ENCODE measurements at places on chromosomes 5 and 9.
A peak's percentile ranks its signal among the peaks of the same experiment; 100 is the strongest.

GRCh38 chr5:159426694-159427093 lies 96.4 kb upstream of the IL12B start:
- no peak for DNase-seq

GRCh38 chr5:66848749-66849641 lies 252.8 kb downstream of the MAST4 start:
- DNase-seq = peak; percentile 71

DNA sequence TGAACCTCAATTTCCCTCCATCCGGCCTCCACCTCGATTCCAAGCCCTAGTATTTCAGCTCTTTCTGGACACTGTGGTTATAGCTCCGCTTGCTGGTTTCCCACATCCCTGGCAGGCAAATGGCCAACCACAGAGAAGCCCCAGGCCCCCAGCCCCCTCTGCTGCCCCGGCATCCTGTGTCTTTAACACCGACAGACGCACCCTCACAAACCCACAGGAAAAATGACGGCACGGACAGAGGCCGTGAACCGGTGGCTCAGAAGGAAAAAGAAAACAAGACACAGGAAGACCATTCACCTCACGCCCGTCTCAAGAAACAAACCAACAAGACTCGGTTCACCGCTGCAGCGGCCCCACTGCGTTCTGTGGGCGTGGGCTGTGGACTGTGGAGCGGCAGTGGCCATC lies 1.5 kb upstream of the CLIC3 start:
- no peak for DNase-seq

GRCh38 chr5:35026280-35026840 lies 21.4 kb downstream of the AGXT2 start:
- no peak for DNase-seq

DNA sequence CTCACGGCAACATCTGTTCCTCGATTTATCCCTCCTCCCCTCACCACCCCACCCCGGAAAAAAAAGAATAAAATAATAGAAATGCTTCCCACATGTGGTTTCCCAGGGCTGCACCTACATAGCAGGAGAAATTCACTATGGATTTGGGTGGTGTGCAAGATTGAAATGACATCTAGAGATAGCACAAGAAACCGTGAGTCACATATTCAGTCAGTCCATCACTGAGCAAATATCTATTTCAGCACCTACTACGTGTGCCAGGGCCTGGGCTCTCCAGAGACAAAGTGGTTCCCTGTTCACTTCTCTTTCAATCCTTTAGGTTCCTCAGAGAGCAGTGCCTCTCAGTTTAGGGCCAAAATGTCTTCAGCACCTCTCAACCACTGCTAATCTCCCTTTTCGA lies 45.0 kb upstream of the TTC1 start:
- no peak for DNase-seq

DNA sequence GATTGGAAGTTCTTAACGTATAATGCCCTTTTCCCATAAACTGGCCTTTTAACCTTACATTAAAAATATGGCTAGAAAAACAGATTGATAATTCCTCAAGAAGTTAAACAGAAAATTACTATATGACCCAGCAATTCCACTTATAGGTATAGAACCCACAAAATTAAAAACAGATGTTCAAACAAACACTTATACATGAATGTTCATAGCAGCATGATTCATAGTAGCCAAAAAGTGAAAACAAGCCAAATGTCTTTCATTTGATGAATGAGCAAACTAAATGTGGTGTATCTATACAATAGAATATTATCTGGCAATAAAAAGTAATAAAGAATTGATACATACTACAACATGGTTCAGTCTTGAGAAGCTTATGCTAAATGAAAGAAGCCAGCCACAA lies 35.5 kb downstream of the POU5F2 start:
- peak; percentile 43 for DNase-seq

- DNase-seq = no peak
Observed at GRCh38 chr5:180050121-180050940, 21.2 kb downstream of the RNF130 start.

GRCh38 chr5:97478483-97478882 lies 295.4 kb upstream of the RIOK2 start:
- peak; percentile 1 for DNase-seq

GRCh38 chr9:93387791-93388190 lies 63.7 kb upstream of the FAM120A start:
- no peak for DNase-seq

DNA sequence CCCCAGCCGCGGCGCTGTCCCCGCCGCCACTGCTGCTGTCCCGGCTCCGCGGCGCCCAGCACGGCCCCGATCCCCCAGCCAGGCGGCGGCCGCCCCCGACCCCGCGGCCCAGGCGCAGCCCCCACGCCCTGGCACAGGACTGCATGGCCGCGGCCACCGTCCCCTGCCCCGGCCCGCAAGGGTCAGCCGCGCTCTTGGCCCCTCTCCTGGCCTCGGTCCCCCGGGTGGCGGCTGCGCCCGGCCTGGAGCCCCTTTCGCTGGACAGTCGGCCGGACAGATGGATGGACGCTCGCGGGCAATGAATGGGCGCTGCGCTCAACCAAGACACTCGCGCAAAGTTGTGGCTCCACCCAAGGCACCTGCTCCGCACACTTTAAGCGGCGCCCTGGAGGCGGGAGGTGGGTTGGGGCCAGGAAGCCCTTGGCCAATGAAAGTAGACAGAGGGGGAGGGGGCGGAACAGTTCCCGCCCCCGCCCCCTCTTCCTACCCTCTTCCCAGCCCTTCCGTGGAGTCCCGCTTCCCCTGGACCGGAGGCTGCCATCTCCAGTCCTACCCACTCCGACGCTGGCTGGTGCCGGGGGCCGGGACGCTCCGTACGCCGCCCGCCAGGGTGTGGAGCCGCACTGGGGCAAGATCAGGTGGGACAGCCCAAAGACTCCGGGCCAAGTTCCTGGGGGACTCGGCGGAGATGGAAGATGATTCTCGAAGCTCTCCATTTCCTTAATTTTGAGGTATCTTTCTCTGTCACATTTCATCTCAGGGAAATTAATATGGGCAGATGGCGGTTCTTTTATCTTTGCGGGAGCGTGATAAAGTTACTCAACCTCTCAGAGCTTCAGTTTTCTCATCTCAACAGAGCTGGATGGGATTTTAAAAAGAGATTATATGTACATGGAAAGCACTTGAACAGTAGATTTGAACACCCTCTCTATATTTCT lies at the start of gene GLDC:
Gene GLDC (minus strand): TSS at position 375 of the 938 bp plus-strand sequence. CDS start 230 bp downstream, at position 145.
- no peak for DNase-seq

DNA sequence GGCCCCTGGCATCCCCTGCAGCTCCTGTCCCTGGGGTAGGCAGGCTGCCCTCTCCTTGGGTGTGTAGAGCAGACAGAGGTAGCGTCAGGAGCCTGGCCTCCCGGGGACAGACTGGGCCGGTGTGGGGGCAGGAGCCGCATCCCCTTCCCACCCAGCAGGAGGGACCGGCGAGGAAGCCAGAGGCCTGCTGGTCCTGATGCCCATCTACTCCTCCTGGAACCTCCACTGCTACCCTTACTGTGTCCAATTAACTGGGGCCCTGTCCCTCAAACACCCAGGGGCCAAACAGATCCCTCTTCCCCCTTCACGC lies 15.6 kb downstream of the RALGDS start:
- DNase-seq = no peak

DNA sequence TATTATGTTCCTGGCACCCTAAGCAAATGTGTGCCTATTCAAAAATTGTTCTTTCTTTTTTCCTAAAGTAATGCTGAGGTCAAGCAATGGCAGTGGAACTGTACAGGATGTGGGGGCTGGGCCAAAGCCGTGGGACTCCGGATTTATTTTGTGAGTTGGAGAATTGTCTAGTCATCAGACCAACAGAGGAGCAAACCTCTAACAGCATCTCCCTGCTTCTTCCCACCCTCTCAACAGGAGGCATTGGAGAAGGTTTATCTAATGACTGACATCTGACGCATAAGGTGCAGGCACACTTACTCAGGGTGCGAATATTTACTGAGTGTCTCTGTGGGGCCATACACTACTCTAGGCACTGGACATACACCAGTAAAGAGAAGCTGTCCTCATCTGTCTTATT lies 38.6 kb downstream of the MARCHF11 start:
- DNase-seq = no peak

DNA sequence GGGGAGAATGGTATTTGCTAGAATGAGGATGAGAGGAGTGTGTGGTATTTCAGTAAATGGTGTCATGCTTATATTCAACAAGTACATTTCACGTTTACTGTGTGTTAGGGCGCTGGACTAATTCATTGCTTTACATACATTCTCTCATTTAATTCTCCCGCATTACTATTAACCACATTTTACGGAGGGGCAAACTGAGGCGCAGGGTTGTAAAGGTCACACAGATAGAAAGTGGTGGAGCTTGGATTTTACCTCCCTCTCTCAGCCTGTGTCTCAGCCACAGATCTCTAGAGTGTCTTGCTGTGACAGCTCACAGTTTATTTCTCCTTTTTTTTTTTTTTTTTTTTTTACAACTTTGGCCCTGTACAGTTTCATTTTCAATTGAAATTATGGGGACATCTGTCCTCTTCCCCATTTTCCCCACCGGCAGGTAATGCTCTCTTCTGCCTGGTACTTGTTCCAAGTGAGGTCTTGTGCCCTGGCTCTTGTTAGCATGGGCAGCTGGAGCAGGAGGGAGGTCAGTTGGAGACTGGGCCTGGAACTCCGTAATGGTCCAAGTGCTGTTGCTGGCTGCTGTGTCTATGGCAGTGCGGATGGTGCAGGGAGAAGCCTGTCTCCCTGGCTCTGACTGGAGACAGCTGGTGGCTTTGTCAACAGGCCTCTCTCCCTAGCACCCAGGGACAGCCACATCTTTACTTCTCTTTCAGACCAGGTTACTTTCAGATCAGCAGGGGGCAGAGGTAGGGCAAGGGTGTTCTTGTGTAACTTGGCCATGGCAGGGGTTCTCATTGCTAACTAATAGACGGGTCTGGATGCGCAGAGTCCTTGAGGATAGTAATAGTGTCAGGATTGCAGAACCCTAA lies 20.5 kb upstream of the NDST1 start:
- no peak for DNase-seq

DNA sequence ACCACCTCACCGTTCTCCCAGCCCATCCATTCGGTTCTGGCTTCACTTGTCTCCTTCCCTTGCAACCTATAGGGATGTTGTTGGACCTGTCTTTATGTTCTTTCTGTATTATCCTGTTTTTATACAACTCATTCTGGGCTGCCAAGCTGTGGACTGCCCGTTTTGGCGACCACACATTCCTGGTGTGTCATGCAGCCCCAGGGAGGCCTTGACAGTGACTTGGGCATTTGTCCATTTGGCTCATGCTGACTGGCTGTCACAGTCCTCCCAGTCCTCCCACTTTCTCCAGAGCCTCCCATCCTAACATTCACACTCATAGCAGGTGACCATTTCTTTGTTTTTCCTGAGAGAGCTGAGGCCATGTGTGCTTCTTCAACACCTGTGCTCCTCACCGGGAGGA lies 136.4 kb downstream of the SLF1 start:
- DNase-seq = no peak

- no peak for DNase-seq
Observed at GRCh38 chr5:144318011-144318410, 147.3 kb downstream of the KCTD16 start.

- DNase-seq = no peak
Observed at GRCh38 chr9:135215571-135216161, 128.2 kb downstream of the OLFM1 start.

GRCh38 chr9:134557331-134557730 lies 84.3 kb upstream of the COL5A1 start:
- no peak for DNase-seq

DNA sequence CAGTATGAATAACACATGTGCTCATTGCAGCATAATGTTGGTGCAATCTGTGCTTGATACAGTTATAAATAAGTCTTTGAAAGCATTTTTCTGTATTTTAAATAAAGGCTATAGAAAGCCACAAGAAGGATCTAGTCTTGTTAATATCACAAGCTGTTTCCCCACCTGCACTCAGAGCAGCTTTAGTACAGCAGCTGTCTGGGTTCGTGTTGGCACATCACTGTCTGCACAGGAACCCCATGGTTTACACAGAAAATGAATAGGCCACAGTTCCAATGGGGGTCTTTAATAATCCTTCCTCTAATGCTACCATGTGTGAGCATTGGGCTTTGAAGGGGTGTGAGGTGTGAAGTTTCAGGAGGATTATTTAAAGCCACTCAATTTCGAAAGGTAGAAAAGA lies 2269.7 kb downstream of the MAT2B start:
- no peak for DNase-seq

- DNase-seq = peak; percentile 90
Observed at GRCh38 chr9:132006677-132007370, 72.8 kb downstream of the MED27 start.

DNA sequence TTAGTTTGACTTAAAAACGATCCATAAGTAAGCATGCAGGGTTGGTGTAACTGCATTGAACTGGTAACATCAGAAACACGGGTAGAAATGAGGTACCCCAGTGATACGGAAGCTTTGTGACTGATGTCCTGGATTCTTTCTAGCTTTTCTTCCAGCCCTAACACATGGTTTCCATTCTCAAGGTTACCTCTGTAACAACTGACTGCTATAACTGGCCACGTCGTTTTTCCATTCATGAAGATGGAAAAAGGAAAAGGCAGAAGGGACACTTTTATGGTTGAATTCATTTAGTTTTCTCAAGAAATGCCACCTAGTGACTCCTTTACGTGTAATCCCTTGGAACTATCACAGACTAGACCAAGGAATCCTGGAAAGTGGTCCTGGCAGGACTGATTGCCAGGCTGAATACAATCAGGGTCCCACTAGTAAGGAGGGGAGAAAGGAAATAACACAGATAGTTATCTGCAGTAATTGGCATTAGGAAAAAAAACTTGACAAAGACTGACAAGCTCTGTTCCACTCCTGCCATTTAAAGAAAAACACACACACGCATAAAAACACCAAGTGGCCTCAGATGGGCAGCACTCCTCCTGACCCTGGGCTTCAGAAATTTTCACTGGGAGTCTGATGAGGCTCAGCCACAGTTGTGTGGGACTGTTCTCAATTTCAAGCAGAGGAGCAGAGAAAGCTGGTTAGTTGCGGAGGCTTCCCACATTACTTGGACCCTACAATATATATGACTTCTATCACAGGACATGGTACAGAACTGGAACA lies 77.5 kb upstream of the ZNF169 start:
- no peak for DNase-seq

DNA sequence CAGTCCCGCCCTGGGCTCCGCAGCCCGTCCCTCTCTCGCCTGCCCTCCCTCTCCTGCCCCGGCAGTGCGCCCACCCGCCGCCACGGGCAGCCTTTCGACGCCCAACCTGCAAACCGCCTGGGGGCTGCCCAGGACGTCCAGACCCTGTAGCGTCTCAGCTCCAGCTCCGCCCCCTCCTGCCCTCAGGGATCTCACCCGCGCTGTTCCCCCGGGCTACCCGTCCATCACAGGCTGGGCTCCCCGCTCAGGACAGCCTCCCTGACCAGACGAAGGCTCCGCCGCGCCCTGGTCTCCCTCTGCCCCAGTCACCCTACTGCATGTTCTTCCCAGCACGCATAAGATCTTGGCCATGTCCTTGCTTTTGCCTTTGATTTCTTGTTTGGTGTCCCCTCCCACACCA lies 1.4 kb downstream of the RASGEF1C start:
- no peak for DNase-seq

DNA sequence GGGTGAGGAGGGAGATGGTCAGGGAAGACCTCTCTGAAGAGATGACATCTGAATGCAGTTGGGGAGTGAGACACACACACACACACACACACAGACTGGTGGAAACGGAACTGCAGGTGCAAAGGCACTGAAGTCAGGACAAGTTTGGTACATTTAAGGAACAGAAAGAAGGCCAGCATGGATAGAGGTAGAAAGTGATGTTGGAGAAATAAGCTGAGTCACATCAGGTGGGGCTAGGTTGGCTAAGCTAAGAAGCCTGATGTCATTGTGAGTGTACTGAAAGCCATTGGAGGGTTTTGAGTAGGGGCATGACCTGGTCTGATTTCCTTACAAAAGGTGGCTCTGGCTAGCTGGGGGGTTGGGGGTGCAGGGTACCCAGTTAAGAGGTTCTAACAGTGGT lies 3.1 kb downstream of the BSPRY start:
- no peak for DNase-seq
